ENCODE measurements at places on chromosomes 7 and 10.

GRCh38 chr10:101351017-101351416 is 2.9 kb upstream of the BTRC start:
- no peak for DNase-seq

GRCh38 chr10:123154711-123155505 is 706 bp downstream of the BUB3 start:
- DNase-seq: peak; percentile 50

- DNase-seq: no peak
Observed at GRCh38 chr10:94103801-94104221, 110.1 kb downstream of the PLCE1 start.

GRCh38 chr10:74034301-74034700 is 36.4 kb downstream of the VCL start:
- no peak for DNase-seq

DNA sequence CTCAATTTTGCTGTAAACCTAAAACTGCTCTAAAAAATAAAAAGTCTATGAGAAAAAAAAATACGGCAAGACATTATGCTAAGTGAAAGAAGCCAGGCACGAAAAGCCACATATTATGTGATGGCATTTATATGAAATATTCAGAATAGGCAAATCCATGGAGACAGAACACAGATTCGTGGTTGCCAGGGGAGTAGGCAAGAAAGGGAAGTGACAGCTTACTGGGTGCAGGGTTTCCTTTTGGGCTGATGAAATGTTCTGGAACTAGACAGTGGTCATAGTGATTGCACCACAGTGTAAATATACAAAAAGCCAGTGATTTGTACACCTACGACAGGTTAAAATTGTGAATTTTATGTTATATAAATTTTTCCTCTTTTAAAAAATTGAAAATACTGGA is 41.3 kb upstream of the GLI3 start:
- no peak for DNase-seq

DNA sequence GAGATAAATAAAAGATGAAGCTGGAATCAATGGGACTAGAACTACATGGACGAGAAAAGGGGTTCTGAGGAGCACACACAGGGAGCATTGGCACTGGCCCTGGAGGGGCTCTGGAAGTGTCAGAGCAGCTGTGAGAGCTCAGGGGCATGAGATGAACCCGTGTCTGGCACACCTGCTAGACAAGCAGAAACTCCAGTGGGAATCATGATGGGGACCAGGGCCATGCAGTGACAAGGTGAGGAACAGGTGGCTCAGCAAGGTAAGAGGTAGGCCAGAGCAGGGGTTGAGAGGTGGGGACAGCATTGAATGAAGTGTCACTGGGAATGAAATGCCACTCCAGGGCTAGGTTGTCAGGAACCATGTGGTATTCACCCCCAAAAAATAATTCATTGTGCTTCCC is 588.5 kb downstream of the GRID1 start:
- no peak for DNase-seq

DNA sequence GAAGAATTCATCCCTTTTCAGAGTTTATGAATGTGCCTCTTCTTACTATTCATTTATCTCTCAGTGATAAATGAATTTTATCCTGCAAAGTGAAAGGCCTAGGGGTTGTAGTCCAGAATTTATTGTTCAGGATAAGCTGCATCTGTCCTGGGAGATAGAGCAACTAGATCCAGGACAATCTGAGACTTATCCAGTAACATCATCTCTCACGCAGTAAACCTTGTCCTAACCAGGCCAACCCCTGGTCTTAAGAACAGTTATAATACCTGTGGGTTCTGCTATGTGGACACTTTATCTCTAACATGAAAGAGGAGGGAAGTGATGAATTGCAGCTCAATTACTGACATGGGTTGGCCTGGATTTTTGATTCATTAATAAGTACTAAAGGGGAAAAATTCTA is 287.6 kb downstream of the BMPER start:
- DNase-seq: no peak

DNA sequence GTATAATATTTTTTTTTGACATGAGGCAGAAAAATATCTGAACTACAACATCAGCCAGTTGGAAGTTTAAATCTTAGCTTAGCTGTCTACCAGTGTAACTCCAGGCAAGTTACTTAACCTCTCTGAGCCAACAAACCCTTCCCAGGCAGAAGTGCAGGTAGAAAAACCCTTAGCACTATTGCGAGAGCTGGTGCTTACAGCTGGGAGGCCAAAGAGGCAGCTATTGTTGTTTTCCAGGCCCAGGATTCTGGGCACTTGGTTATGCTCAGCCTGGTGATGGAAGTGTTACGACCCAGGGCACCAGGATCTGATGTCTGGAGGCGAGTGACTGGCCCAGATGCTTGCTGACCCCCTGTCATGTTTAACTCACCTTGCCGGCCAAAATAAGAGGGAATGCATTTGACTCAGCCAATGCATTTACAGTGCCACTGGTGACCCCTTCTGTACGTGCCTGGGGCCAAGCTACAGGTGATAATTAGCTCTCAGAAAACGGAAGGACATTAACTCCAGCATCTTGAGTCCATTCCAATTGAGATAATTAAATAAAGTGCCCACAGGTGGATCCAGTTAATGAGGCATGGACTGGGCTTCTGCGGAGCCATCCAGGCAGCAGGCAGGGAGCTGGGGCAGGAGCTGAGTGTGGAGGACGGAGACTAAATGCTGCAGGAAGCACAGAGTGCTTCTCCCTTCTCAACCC is 126.5 kb upstream of the HABP2 start:
- no peak for DNase-seq

DNA sequence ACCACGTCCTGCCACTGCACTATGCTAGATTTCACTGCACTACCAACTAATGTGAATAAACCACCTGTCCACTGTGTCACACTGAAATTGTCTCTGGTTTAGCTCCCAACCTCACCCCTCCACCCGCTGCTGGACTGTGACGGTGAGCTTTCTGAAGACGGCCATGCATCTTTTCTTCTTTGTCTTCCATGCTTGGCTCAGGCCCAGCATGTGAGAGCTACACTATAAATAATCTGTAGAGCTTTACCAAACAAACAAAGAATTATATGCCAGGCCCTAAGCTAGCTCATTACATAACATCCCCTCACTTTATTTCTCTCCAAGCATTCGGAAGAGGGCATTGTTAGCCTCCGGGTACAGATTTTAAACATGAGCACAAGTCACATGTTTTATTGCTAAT is 633.2 kb downstream of the TNS3 start:
- no peak for DNase-seq

DNA sequence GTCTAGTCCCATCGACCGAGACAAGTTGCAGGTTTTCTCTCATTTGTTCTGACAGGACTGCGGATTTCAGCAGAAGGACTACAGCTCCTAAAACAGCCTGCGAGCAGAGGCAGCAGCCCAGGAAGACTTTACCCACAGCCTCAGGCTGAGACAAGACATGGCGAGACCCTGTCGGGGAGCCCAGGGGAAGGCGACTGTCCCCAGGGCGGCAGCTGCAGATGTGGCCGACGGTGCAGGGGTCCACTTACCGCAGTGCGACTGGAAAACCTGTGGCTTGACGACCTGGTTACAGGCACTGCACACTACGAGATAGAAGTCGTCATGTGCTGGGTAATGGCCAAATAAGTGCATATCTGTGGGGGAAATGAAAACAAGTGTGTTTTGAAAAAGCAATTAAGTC is 88.0 kb downstream of the ATXN7L1 start:
- no peak for DNase-seq

DNA sequence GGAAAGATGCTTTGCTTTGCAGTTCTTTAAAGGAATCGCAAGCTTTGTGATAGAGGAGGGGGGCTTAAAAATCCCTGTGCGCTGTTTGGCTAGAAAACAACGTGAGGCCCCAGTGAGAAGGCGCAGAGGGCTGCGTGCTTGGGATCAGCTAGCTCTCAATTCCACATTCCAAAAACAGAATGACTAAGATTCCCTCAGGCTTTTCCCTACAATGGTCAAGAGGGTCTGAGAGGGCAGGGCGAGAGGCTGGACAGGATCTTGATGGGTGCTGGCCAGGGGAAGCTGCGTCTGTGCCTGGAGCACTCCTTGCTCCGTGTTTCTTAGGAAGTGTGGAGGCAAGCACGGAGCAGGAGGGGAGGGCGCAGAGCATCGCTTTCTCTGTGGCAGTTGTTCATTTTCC is 72.1 kb upstream of the INHBA start:
- no peak for DNase-seq

DNA sequence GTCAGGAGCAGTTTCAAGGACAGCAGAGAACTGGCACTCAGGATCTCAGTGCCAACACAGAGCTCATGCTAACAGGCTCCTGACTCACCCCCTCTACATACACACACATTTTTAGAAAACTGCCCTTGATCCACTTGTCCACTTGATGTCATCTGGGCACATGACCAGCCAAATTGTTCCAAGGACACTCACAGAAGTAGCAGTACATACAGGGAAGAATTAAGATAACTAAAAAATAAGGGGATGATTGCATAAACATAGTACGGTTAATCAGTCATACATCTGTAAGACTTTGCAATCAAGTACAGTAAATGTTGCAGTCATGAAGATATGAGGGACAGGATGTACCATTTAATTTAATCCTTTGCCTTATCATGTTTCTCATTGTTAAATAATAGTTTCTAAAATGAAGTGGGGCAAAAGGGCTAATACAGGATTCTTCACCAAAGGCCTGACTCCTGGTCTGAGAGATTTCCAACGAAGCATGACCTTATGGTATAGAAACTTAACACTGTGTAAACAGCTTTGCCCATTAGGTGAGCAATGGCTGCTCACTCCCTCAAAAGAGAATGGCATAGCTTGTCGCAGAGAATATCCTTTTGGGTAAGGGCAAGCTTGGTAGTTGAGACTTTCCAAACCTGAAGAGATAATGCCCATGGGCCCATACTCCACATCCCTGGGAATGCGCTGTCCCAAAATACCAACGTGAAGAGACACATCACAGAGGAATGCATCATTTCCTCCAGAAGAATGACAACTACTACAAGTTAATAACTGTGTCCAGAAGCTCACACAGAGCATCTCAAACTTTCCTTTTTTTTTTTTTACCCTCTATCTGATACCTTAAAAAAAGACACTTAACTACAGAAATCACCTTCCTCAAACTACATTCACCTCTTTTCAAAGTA is 94.1 kb downstream of the ARMH3 start:
- DNase-seq: no peak

DNA sequence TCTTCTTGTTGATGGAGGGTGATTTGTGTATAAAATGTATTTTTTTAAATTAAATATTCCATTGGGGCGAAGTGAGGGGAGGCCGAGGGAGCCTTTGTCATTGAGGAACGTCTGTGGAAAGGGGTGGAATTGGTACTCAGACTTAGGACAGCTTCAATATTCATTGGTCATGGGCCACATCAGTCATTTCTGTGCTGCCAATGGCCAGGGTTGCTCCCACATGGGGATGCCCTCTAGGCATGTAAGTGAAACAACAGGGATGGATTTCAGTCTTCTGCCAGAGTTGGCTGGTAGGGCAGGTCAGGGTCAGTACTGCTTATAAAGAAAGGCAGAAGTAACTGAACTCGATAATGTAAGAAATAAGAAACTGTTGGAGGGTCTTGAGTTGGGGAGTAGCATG is 47.2 kb downstream of the NEURL1 start:
- DNase-seq: no peak

DNA sequence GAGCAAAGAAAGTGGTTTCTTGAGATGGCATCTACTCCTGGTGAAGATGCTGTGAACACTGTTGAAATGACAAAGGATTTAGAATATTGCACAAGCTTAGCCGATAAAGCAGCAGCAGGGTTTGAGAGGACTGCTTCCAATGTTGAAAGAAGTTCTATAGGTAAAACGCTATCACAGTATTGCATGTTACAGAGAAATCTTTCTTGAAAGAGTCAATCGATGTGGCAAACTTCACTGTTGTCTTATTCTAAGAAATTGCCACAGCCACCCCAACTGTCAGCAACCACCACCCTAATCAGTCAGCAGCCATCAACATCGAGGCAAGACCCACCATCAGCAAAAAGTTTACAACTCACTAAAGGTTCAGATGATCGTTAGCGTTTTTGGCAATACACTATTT is 59.9 kb downstream of the SLC29A4 start:
- no peak for DNase-seq

DNA sequence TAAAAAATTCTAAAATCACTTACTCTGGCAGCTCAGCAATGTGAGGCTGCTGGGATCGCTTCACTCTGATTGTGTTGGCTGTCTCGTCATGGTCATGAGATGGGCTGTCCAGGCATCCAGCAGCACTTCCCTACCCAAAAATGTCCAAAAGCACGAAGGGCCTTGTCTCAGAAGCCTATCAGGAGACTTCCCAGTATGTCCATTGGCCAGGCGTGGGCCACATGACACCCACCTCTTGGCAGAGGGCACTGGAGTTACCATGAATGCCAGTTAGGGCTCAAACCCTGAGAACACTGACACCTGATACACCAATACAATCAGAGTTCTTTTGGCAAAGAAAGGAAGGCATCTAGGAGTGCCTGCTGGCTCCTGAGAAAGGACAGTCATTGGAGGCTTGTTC is 27.0 kb upstream of the GLI3 start:
- no peak for DNase-seq

DNA sequence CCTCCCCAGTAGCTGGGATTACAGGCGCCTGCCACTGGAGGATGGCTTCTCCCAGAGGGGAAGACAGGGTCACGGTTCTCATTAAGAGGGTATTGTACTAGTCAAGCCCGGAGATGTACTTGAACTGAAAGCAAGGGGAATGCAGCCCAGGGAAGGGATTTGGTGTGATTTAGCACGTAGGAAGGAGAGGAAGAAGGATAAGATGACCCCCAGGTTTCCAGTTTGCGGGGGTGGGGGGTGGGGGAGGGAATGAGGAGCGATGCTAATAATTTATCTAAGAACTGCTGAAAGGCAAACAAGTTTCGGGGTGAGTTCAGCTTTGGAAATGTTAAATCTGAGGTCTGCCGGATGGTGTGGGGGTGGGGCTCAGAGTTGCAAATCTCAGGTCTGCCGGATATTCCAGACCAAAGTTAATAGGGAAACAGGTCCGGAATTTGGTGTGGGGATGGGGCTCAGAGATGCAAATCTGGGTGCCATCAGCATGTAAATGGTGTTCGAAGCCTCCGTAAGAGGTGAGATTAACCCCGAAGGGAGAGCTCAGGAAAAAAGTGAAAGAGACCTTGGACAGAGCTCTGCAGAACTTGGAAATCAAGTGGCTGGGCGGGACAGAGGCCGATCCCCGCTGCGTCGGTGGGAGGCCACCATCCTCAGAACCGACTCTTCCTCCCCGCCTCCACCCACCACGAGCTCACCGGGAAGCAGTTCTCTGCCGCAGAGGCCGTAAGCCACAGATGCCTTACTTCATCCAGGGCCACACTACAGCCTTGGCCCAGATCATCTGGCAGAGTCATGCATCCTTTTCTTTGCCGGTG is 1.6 kb upstream of the SEPHS1 start:
- peak; percentile 24 for DNase-seq

DNA sequence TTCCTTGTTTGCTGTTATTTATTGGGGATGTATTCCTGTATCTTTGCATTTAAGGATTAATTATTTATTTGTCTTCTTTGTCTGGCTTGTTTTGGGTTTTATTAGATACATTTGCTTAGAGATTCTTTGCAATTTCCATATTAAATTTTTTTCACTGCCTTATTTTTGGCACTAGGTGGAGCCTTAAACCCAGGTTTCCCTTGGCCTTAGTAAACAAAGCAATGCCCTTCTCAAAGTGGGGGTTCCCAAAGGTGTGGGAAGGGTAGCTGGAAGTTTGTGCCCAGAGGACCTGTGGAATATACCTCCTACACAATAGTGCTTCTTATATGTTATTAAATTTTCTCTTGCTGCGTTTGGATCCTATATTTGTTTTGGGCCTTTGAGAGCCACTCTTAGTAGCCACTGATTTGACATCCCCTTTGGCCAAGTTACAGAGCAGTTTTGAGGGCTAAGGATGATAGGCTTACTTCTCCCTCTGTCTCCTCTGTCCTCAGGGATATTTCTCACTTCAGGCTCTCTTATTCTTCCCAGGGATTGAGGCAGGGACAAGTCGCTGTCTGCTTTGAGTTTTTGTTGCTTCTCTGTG is 162.3 kb downstream of the ITGB1 start:
- DNase-seq: peak; percentile 8
